Lower lobe of right lung (tissue), 2 donors: ENCODE measurements at places on chromosomes 3 and 15. TPM values are rescaled to one million over a fixed set of nuclear protein-coding genes. Genes with fewer than 3 reads are reported as not detected.

BBS4 gene
- 18.5 TPM for total RNA-seq

EPHB1 gene
- total RNA-seq = 3.0 TPM

ARL14 gene
- not detected for total RNA-seq

STT3B gene
- 106 TPM for total RNA-seq

HRG gene
- not detected for total RNA-seq

ADAMTS9 gene
- 11.7 TPM for total RNA-seq

CNTN3 gene
- 1.9 TPM for total RNA-seq

LRRIQ4 gene
- total RNA-seq = not detected
